ENCODE measurements at places on chromosomes 11 and 22.
A peak's percentile ranks its signal among the peaks of the same experiment; 100 is the strongest.

DNA sequence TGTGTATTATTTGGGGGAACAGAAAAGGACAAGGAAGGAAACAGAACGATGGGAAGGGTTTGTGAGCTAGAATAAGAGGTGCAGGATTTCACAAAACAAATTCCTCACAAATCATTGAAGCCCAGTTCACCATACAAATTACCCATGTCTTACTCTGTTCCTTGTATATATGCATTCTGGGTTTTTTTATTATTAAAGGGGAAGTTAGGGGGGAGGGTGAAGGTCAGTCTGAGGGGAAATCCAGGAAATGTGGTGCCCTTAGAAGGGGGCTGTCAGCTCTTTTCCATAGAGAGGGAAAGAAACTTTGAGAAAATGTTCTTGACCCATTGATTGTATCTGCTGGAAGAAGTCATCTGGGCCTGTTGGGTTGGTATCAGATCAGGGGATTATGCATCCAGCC lies 90.8 kb downstream of the RNF169 start:
- no peak for DNase-seq

GRCh38 chr11:133360860-133361688 lies 171.2 kb downstream of the OPCML start:
- DNase-seq, result no peak

- DNase-seq, result no peak
Observed at GRCh38 chr22:49667236-49667635, 160.4 kb downstream of the BRD1 start.

DNA sequence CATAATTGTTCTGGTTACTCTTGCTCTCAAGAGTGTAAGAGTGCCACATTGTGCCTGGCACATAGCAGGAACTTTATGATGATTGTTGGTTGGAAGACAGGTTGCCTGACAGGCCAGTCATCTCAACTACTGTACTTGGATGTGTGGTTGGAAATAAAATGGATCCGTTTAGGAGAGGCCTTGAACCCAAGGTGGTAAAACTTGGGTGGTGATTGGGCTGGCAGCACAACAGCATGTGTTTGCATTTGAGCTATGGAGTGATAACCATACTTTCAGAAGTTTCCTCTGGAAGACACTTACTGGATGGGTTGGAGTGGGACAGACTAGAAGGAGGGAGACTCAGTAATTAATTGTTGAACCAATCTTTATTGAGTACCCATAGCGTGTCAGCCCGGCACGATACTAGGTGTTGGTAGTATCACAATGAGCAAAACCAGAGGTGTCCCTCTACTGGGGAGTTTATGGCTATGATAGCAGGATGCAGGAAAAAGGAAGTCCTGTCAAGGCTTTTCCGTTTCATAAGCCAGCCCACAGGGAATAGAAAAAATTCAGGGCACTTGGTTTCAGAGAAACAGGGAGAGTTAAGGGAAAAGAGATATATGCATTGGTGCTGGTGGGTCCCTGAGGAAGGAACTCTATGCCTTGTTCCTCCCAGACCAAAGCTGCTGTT lies 3.1 kb upstream of the TMEM109 start:
- DNase-seq, result no peak

GRCh38 chr11:7688238-7688826 lies 15.0 kb upstream of the CYB5R2 start:
- DNase-seq, result peak; percentile 24

DNA sequence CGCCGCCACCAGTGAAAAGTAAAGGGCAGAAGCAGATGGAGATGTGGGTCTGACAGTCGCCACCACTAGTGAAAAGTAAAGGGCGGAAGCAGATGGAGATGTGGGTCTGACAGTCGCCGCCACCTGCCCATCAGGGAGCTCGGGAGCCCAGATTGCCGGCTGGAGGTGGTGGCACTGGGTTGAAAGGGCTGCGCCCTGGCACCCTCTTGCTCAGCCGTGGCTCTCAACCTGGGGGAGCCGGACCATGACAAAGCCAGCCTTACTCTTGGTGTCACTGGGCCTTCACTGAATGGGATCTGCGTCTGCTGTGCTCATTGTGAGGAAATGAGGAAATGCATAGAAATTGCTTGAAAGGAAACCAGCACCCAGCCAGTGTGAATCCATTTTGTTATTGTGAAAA lies 36.3 kb downstream of the AP2A2 start:
- DNase-seq, result no peak

DNA sequence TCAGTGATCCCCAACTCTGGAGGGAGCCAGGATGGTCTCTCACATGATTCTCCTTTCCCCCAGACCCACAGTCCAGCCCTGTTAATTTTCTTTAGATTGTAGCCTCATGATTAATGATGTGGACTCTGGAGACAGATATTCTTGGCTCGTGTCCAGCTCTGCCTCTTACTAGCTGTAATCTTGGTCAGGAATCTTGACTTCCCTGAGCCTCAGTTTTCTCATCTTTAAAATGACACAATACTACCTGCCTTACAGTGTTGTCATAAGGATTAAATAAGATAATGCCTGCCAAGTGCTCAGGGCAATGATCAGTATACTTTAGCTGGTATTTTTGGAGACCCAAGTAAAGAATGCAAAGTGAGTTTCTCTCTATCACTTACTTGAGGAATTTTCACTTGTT lies 60.0 kb downstream of the SPECC1L start:
- no peak for DNase-seq

GRCh38 chr11:80379620-80380278 lies 938.9 kb upstream of the TENM4 start:
- DNase-seq, result no peak

- DNase-seq, result no peak
Observed at GRCh38 chr11:46512261-46512881, 81.5 kb downstream of the AMBRA1 start.

DNA sequence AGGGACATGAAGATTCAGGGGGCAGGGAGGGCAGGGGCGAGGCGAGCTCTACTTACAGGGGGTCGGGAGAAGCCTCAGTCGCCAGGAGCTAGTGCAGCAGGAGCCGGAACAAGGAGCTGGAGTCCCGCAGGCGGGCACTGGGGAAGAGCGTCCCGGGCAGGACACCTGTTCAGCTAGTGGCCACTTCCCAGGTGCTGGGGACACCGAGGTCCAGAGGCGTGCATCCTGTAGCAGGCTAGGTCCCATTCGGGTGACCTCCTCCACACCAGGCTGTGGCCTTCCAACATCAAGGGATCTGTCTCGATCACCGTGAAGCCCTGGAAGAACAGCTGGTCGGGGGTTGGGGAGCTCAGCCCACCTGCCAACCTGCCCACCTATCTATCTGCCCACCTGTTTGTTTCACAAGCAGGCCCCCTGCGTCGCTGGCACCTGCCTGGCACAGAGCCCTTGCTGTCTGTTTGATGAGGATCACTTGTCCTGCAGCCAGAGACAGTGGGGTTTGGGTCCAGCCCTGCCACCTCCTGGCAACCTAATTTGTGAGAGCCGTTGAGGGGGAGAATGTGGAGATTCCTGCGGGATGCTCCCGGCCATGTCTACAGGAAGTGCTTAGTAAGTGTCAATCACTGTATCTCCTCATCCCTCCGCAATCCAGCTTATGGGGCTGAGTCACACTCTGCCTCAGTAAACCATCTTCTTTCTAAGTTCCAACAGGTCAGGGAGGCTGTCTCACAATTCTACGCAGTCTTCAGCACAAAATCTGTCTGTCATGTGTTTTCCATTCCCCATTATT lies 940.9 kb downstream of the BRD1 start:
- DNase-seq, result no peak

GRCh38 chr22:37233751-37234631 lies 10.1 kb downstream of the RAC2 start:
- no peak for DNase-seq

DNA sequence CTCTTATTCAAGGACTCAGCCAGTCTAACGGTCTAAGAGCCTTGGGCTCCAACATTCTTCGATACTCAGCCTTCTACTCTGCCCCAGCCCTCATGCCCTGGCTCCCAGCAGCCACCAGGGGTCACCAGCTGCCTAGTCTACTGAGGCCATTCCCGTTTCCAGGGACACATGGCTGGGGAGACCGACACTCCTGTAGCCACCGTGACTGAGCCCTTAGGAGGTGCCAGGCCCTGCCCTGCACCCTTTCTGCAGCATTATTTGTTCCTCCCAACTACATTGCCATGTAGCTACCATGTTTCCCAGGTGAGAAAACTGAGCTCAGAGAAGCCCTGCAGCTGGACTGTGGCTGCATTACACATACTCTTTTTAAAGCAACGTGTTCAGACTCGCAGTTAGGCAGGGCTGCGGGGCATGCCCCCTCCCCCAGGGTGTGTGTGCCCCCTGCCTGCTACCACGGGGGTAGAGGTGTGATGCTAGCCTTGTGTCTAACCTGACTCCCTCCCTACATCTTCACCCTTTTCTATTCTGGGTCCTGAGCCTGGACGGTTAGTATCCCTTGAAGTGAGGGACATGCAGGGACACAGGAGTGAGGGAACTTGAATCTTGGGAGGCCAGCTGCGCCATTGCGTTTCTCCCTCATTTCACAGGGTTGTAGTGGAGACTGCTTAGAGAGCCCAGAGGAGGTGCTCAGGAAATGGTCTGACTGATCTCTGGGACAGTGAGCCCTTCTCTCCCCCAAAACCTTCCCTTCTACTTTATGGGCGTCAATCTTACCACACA lies 17.5 kb downstream of the ATG16L2 start:
- DNase-seq, result peak; percentile 43

- no peak for DNase-seq
Observed at GRCh38 chr22:48953103-48953720, 874.5 kb downstream of the BRD1 start.

GRCh38 chr11:98099371-98099770 lies 921.4 kb upstream of the CNTN5 start:
- DNase-seq, result no peak

GRCh38 chr22:44409211-44409973 lies 88.6 kb downstream of the RTL6 start:
- DNase-seq, result no peak

- DNase-seq, result no peak
Observed at GRCh38 chr22:41534219-41534618, 10.1 kb downstream of the POLR3H start.

DNA sequence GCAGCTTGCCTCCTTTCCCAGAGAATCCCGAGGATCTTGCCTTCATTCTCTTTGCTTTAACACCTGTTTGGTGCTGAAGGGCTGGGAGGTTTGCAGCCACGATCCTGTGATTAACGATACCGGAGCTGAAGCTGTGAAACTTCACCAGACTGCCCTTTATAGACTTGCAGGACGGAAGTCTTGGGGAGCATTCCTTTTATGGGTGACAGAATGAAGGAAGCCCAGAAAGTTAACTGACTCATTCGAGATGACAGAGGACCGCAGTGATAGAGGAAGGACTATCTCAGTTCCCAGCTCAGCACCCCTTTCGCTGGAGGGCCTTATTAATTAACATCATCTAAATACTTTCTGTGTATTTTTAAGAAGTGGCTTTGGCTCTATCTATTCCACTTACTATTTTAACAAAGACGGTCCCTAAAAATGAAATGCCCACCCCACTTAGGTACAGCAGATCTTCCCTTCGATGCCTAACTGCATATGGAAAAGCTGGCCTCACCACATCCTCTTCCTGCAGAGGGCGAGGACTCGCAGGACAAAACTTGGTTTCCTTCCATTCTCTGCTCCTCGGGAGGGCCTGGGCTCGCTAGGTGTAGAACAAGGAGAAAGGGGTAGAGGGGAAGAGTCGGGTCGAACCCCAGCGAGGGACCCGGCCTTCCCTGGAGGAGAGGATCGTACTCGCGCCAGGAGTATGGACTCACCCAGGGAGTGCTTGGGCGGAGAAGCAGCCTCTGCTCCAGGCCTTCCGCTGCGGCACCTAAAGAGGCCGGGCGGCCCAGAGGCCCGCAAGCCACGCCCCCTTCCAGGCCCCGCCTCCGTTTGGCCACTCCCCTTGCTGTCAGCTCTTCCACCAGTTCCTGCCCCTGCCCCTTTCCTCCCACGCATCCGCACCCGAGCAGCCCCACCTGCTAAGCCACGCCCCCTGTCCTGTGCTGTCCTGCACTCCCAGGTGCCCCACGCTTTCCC lies 30.7 kb upstream of the USP47 start:
- DNase-seq, result no peak

- no peak for DNase-seq
Observed at GRCh38 chr11:86488553-86488952, 113.9 kb downstream of the CCDC81 start.

- no peak for DNase-seq
Observed at GRCh38 chr11:19493446-19494213, 219.0 kb upstream of the NAV2 start.

DNA sequence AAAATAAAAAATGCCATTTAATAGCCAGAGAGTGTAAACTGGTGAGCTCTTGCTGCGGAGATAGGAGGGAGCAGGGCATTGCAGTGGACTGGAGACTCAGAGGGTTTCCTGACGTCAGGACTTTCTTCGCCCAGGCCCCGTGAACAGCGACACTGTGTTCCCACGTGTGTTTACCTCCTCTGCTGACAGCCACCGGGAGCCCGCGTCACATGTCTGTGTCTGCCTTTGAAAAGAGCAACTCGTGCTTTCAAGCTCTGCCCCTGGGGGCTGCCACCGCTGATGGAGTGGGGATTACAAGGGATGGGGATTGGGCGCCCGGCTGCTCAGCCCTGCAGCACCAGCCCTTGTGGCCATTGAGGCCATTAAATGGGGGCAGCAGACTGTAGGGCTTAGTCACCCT lies 3.3 kb downstream of the TANGO2 start:
- DNase-seq, result no peak

DNA sequence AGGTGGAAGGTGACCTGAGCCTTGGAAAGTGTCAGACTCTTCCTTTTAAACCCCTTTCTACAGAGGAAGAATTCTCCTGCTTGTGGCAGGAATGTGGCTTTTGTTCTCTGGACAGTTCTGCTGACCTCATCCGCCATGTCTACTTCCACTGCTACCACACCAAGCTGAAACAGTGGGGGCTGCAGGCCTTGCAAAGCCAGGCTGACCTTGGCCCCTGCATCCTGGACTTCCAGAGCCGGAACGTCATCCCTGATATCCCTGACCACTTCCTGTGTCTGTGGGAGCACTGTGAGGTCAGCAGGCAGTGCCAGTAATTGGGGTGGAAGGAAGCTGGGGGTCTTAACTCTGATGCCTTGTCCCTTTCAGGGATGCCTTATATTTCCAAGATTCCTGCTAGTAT lies 9.3 kb downstream of the HINFP start:
- DNase-seq, result no peak

DNA sequence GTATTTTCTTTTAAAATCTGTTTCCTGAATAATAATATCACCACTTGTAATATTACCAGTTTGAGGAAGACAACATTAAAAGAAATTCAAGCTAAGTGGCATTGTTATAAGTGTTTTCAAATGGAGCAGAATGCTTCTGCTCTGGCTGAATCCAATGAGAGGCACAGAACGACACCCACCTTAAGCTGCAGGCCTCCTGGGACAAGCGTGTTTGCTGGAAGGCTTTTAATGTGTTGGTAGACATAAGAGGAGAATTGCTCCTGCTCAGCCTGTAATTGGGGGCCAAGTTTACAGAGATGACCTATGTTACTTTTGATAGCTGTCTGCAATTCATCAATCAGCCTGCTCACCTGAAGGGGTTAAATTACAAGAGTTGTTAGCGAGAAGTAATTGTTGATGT lies 242.2 kb downstream of the DCDC1 start:
- DNase-seq, result no peak

- no peak for DNase-seq
Observed at GRCh38 chr11:128628686-128629085, 41.3 kb upstream of the ETS1 start.

DNA sequence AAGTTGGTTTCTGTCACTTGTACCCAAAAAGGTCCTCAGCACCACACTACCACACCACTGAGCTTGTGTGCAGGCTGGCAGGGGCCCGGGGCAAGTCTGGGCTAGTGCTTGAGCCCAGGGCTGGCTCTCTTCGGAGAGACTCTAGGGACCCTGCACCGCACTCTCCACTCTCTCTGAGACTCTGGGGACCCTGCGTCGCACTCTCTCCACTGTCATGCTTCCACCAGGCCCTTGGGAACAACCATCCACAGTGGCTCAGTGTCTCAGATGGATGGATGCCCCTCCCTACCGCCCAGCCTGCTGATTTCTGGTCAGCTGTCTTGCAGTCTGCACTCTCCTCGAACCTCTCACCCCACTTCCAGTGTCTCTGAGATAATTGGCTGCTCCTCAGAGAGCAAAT lies 2.0 kb upstream of the SBF1 start:
- no peak for DNase-seq

Measured in CD4-positive, alpha-beta T cell (primary cell).